ENCODE measurements at places on chromosomes 1 and 21.

GRCh38 chr21:41764558-41765419, 2.1 kb downstream of the RIPK4 start:
- peak; percentile 73 for DNase-seq

- no peak for DNase-seq
These were observed 430 bp downstream of the RBM15 start for GRCh38 chr1:110339407-110340206.

DNA sequence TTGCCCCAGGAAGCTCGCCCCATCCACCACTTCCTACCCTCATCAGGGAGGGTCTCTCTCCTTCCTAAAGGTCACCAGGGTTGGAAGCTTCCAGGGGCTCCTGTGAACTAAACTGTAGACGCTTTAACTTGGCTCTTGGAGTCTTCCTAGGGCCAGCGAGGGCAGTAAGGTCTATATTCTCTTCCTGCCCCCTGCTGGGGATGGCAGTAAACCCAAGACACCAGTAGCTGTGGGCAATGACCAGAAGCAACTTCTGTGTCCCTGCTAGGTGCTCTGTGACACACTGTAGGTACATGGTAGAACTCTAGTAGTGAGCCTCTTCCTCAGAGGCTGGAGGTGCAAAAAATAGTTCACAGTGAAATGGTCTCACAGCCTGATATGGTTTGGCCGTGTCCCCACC, 30.0 kb downstream of the KCND3 start:
- no peak for DNase-seq

GRCh38 chr1:10788592-10789006, 7.8 kb downstream of the CASZ1 start:
- peak; percentile 72 for DNase-seq

GRCh38 chr1:34166191-34166624, 1.2 kb upstream of the CSMD2 start:
- DNase-seq, result no peak

DNA sequence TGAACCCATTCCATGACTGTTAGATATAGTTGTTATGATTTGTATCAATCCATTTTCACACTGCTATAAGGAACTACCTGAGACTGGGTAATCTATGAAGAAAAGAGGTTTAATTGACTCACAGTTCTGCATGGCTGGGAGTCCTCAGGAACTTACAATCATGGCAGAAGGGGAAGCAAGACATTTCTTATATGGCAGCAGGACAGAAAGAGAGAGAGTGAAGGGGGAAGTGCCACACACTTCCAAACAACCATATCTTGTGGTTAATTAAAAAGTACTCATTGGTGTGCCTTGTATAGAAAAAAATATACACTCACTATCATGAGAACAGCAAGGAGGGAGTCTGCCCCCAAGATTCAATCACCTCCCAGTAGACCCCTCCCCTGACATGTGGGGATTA, 137.6 kb upstream of the NBPF11 start:
- DNase-seq, result no peak

DNA sequence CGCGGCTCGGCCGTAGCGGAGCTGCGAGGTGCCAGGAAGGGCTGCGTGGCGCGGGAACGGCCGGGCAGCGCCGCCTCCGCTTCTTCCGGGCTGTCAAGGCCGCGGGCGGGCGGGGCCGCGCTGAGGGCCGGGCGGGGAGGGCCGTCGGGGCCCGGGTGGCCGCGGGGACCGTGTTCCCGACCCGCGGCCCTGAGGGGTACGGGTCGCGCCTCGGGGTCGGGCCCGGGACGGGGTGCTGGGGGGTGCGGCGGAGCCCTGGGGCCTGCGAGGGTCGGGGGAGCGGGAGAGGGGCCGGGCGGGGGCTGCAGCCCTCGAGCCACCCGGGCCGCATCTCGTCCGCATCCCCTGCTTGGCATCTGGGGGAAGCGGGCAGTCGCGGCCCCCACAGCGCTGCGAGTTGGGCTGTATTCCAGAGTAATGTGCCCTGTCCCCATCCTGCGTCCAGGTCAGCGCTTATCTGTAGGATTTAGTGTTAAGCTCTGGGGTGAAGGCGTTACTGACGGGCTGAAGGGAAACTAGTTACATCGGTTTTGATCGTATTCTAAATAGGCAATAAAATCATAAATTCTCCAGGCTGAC, 379 bp downstream of the RER1 start:
- peak; percentile 25 for DNase-seq

GRCh38 chr1:16081636-16082035, 8.2 kb upstream of the FAM131C start:
- no peak for DNase-seq

GRCh38 chr1:74180490-74180889, 17.5 kb downstream of the LRRIQ3 start:
- no peak for DNase-seq

DNA sequence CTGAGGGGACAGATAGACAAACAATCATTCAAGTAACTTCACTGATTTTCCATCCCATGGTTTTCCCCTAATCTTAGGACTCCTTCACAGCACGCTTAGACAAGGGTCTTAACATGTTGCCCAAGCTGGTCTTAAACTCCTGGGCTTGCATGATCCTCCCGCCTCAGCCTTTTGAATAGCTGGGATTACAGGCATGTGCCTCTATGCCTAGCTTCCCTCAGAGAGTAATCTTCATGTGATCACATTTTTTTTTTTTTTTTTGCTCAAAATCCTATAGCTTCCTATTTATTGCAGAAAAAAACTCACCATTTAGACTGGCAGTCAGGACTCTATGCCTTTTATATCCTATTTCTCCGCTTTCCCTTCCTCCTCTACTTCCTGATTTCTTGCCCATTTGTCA, 90.4 kb upstream of the DPH5 start:
- no peak for DNase-seq

- no peak for DNase-seq
These were observed 6.4 kb downstream of the FCRL2 start for GRCh38 chr1:157770442-157771043.

DNA sequence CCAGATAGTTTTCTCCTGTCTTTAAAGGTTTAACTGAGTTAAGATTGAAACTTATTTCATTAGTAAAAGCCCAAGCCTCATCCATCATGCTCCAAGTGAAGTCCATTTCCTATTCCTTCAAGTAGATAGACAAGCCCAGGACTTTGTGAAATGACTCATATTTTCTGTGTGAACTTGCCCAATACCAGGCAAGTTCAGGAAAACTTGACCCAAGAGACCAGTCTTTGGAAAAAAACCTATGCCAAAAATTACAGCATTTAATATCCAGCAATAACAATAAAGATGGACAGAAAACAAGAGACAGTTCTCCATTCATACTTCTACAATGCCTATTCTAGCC, 405 bp upstream of the RAB29 start:
- DNase-seq, result no peak

- DNase-seq, result no peak
These were observed 4.3 kb downstream of the MCL1 start for GRCh38 chr1:150575072-150575489.

DNA sequence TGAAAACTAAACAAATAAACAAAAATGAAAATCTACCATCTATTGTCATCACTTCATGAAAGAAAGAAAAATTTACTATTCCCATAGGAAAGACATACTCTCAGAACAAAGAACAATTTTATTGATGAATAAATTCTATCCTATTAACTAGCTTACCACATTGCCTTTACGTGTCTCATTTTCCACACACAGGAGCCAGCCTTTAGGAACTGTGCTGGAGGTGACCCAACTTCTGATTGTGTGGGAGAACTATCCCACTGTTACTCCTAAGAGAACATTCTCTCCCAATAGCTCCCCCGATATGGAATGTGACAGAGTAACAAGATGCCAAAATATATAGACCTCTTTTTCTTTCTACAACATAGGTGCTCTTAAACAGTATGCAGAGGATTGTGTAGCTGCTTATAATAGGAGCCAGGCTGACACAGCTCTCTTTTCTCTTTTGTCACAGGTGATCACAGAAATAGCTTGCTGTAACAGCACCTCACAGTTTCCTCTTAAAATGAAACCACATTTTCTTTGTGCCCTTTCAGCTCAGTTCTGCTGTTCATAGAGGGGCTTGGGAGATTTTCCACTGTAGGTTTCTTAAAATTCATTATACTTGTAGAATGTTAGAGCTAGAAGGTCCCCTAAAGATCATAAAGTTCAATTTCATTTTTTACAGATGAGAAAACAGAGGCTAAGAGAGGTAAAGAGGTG, 35.5 kb downstream of the C21orf91 start:
- DNase-seq, result no peak

DNA sequence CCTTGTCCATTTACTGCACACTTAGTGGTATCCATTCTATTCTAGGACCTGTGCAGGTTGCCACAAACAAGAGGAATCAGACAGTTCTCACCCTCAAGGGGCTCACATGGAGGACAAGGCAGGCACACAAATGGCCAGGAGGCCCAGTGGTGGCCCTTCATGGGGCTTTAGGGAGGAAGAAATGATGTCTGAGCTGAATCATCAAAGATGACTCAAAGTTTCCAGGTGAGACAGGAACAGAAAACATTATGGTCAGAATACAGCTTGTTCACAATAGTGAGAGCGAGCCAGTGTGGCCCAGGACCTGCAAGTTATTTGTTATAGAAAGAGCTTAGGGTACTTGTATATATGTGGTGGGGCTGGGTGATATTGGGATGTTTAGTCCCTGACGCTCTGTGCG, 26.4 kb downstream of the SHISAL2A start:
- DNase-seq, result no peak

DNA sequence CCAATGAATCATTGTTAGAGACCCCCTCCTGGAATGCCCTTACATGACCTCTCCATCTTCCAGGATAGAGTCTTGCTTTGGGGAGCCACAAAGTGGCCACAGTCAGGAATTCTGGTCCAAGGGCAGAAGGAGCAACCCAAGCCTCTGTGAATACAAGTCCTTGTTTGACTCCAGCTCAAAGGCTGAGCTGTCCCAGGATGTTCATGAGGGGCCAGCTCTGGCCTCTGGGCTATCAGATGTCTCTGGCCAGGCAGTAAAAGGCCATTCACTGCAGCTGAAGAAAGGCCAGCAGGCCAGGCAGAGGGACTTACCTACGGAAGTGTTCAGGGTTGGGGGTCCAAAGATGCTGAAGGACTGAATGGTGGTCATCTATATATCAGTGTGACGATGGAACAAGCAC, 98.3 kb upstream of the IPO9 start:
- no peak for DNase-seq

- DNase-seq, result no peak
These were observed 721.9 kb downstream of the PTPRU start for GRCh38 chr1:29958271-29958670.

DNA sequence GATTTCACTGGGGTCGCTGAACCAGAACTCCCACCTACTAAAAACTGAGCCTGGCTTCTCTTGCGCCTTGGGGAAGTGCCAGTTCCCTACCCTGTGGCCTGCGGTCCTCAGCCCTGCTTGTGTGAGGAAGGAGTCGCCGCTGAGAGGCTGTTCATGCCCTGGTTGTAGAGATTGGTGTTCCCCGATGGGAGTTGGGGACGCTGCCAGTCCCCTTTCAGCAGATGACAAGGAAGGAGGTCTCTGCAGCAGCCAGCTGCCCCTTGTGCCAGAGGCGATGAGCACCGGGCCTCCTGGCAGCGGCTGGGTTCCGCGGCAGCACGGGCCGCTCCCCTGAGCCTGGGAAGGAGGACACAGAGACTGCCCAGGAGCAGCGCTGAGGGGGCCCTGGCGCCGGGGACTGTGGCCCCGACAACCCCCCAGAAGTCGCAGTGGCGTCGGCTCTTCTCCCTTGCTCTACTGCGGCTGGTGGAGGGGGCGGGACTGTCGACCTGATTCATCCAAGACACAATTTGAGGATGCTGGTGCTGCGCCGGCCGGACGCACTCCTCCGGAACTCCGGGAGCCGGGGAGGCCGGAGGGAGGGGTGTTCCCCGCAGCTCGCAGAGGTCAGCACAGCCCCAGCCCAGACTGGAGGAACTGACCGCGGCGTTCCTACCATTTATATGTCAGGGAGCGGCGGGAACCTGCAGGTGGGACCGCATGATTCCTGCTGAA, 12.0 kb upstream of the ADORA3 start:
- DNase-seq, result no peak

GRCh38 chr1:47803815-47804501, 193.2 kb downstream of the TRABD2B start:
- no peak for DNase-seq

DNA sequence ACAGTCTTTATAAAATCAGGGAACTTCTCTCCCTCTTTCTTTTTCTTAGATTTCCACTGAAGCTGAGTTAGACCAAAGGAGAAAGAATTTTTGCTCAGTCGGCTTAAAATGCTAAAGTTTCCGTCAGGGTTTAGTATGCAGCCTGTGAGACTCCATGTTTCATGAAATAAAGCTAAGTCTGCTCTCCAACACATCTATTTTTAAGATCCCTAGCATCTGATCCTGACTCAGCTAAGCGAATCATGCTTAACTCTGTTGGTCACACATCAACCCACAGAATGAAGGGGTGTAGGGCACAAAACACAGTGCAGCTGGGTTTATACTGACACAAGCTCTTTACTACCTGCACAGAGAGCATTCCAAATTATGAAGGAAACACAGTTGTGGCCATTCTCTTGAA, 102.4 kb upstream of the ZNF281 start:
- no peak for DNase-seq

Measured in HuH-7 (cell line).